ENCODE measurements at places on chromosomes 3 and 15.

DNA sequence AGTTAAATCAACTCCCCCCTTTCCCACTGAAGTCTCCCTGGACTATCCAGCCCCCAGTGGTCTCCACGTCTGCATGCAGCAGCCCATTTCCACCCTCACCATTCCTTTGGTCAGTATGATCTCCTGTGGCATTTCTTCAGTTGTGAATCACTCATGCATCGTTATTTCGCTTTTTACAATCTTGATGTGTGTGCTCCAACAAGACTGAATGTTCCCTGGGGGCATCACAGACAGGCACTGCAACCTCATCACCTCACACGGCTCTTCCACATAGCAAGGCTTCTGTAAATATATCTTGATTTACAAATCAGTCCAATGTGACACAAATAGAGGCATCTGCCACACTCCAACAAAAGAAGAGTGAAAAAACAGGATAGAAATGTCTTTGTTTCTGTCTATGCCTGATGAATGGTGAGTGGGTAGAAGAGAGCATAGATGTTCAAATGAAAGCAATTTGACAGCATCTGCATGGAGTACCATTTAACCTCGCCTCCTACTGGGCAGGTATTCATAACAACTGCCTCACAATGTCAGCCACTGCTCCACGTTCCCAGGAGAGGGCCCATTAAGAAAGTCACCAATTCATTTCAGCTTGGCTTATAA, 5.2 kb downstream of the HEG1 start:
- DNase-seq, result peak; percentile 36

- no peak for DNase-seq
These were observed 102.3 kb downstream of the P2RY1 start for GRCh38 chr3:152937234-152937633.

DNA sequence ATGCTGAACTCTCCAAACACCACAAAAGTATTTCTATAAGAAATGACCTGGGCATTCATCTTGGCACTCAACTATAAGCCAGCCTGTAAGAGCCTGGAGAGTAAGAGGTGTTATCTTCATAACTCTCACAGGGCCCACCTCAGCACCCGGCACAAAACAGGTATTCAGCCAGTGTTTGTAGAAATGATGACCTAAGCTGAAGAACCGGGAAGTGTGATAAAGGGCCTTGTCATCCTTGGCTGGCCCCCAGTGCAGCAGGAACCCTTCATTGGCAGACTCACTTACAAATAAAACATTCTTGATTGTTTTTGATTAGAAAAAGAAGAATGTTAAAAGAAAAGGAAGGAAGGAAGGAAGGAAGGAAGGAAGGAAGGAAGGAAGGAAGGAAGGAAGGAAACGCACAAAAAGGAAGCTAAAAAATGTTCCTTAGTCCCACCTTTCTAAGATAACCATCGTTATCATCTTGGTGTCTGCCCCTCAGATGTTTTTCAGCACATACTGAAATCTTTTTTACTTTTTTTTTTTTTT, 52.1 kb downstream of the DAPK2 start:
- DNase-seq, result no peak

GRCh38 chr3:182491577-182491976, 301.7 kb upstream of the ATP11B start:
- DNase-seq, result no peak
